ENCODE measurements at places on chromosomes 7 and 10.

DNA sequence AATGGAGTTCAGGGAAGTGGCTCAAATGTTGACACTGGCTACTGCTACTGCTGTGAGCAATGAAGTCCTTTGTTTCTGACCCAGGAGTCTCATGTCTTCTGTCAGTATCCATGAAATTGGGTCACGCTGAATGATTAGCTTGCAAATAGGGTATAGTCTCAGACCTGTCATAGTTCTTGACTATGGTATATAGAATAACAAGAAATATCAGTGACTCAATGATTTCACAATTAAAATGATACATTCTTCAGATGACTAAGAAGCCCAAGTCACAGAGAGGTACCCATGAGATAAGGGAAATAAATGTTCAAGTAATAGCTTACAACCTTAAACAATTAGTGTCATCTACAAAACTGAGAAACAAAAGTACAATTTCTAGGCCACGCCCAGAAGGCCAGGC, 89.3 kb downstream of the LYZL2 start:
- no peak for DNase-seq

GRCh38 chr10:58851606-58852005, 324.8 kb upstream of the PHYHIPL start:
- DNase-seq = no peak

GRCh38 chr10:7470371-7470770, 59.5 kb upstream of the SFMBT2 start:
- no peak for DNase-seq

GRCh38 chr7:135795846-135796570, 47.4 kb upstream of the FAM180A start:
- DNase-seq = no peak

- DNase-seq = no peak
Observed at GRCh38 chr7:128262273-128263028, 21.4 kb downstream of the LEP start.

DNA sequence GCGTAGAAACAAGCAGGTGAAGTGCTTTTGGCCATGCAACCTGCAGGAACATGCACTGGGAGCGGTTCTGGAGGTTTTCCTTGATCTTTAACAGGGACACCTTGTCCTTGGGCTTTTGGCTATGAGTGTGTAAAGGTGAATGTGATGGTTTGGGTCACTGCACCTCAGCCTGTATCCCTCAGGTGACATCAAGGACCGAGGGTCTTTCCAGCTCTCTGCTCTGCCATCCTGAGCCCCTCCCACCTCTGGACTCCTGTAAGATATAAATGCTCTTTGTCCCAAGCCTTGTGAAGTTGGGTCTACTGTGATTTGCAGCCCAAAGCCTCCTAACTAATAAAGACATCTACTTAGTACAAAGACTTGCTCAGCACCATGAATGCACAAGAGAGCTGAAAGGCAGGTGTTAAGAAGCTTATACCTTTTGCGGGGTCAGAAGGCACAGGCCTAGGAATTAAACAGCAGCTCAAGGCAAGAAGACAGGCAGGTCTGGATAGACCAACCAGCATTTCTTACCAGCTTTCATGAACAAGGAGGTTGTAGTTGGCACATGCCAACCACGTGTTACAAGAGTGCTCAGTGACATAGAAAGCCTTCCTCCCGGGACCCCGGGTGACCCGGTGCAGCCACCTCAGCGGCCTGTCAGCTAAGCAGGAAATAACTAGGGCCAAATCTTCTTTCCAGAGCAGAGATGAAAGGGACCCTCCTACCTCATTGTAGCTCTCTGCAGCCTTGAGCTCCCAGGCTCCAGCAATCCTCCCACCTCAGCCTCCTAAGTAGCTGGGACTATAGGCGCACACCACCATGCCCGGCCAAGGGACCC, 89.9 kb downstream of the CARD11 start:
- DNase-seq = no peak

DNA sequence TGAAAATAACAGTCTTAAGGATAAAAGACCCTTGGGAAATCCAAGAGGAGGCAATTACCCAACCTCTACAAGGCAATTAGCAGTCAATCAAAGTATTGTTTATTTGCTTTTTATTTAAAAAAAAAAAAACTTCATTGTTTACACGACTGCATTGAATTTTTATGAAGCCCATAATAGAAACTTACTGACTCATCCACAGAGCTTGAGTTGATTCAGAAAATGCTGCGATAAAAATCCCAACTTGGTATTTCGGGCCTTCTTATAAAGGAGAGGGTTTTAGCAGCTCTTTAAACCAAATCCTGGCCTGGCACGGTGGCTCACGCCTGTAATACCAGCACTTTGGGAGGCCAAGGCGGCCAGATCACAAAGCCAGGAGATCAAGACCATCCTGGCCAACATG, 69.2 kb upstream of the PALS2 start:
- no peak for DNase-seq

- no peak for DNase-seq
Observed at GRCh38 chr10:28558923-28559508, 26.1 kb downstream of the WAC start.

DNA sequence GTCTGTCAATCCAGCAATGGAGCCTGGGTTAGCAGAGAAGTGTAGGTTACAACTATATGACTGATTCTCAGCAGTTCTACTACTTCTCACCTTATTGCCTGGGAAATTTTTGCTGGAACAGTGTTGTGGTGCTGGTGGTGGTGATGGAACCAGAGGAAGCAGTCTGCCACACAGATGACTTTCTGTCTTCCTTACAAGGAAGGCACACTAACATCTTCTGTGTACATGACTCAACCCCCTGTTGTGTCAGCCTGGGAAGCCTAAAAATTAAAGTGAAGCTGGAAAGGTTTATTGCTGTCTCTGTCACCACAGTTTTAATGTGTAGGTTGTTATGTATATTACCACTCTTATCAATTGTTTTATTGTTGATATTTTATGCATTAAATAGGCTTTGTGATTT, 40.3 kb downstream of the ANKRD7 start:
- no peak for DNase-seq

DNA sequence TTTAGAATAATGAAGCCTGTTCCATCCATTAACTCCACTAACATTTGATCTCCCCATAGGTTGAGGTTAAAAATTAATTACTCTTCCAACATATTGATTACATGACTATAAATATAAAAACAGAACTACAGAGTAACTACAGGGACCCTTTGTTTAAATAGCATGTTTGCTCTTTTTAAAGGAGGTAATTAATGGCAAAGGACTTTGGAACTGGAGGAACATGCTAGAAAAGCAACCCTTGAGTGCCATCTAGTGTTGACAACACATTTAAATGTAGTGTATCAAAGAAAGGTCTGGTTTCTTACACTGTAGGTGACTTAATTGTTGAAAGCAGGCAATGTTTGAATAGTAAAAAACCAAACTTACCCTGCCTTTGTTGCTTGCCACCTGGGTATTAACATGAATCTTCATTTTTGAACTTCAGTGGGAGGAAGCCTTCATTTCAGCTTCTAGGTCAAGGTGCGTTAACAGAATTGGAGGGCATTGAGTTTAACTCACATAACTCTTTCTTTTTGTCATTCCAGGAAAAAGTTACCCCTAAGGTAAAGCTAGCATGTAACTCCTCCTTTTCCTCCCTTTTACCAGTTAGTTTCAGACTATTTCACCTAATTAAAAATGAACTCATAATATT, 52.6 kb upstream of the CAPZA2 start:
- DNase-seq = peak; percentile 77

DNA sequence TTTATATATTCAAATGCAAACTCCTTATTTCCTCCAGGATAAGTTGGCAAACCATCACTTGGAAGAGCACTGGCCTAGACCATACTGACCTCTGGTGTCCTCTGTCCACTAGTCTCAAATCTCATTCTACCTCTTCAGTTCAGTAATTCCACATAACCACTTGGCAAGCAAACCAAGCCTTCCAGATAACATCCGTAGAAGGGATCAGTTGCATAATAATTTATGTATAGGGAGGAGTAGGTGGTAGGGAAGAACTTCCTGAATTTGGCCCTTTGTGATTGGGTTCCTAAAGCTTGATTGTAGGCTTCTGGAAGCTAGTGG, 55.0 kb downstream of the WAC start:
- no peak for DNase-seq

DNA sequence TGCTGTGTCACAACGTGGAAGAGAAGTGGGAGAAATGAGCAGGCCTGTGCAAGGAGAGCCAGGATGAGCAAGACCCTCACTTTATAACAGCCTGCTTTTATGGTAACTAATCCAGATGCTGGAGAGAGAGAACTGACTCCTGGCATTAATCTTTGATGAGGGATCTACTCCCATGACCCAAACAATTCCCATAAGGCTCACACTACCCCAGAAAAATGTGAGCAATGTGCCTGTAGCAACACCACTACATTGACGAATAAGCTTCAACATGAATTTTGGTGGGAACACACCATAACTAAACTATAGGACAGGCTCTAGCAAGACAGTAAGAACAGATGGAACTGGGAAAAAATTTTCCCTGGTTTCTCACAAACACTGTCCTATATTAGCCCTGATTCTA, 173.6 kb upstream of the PRSS58 start:
- no peak for DNase-seq

DNA sequence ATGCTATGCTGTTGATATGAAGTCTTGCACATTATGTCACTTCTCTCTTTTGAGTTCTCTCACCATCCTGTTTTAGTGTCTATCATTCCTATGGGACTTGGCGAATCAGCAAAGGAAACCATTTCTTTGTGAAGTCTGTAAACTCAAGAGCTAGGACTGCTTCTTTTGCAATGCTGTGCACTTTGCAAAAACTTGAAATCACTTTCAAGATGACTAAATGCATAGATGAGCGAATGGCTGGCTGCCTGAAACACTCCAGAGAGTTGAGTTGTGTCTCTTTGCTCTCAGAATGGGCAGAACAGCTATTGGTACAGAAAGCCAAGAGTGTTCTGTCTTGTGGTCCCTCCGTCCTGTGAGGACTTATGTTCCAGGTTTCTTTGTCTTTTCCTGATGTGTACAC, 18.3 kb upstream of the ELMO1 start:
- no peak for DNase-seq
